ENCODE measurements at places on chromosomes 1 and 21. TPM values are rescaled to one million over a fixed set of nuclear protein-coding genes. Genes with fewer than 3 reads are reported as not detected.

Gene GNG12
- 274 TPM for total RNA-seq

Gene TNFAIP8L2
- 0.11 TPM for total RNA-seq

Gene RASAL2
- 17.4 TPM for total RNA-seq

Gene RIPPLY3
- total RNA-seq: under 0.01 TPM

Gene CHIT1
- not detected for total RNA-seq

Gene TTC39A
- total RNA-seq: 3.0 TPM

Gene RGS5
- 0.77 TPM for total RNA-seq

Gene PADI2
- total RNA-seq: under 0.01 TPM
